ENCODE measurements at places on chromosomes 4 and X.

- H3K27me3 ChIP-seq: no peaks in the 10 kb centered on the region
- no peak overlapping the region for H3K4me3 ChIP-seq
- DNase-seq: no peak
- H3K36me3 ChIP-seq: no peaks in the 10 kb centered on the region
- H3K4me1 ChIP-seq: no peaks in the 10 kb centered on the region
Measured at GRCh38 chrX:151752847-151753246, 18.3 kb downstream of the CNGA2 start.

DNA sequence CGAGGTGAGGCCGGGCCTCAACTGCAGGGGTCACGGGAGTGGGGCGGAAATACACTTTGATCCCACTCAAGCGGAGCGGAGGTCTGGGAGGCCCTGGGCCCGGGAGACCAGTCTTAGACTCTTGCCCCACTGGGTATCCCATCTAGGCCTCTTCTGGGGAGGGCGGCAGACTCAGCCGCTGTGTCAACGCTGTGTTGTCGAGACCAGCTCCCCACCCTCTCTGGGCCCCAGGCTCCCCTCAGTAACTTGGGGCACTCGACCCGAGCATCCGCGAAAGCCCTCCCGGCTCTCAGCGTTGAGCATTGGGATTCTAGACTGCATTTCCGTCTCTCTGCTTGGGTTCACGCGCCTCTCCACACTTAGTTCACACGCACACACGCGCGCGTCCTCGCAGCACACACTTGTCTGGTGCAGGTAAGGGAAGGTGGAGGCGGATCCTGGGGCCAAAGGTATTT, 1.7 kb downstream of the NKX3-2 start:
- no peaks in the 10 kb centered on the region for H3K36me3 ChIP-seq
- H3K4me3 ChIP-seq: no peak overlapping the region
- no peak overlapping the region for H3K27ac ChIP-seq
- peaks cover 30% of the 10 kb centered on the region for H3K27me3 ChIP-seq
- DNase-seq: no peak

- no peaks in the 10 kb centered on the region for H3K27me3 ChIP-seq
- no peak overlapping the region for H3K4me3 ChIP-seq
- H3K27ac ChIP-seq: no peak overlapping the region
Measured at GRCh38 chrX:72208126-72208800, 26.7 kb downstream of the PIN4 start.

DNA sequence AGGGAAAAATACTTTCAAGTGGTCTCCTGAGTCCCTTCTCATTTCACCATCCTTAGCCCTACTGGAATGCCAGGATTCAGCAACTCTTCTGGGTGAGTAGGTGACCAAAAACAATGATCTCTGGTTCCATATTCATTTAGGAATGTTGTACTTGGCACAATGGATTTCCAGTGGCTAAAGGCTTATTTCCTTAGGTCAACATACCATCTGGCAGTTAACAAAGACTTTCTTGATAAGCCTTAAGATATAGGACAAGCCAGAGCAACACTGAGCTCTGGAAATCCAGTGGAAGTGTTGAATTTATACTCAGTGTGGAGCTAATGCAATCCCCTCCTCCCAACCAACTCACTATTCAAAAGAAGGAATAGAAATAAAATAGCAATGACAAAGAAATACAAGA, 139.4 kb upstream of the EMCN start:
- no peak for DNase-seq
- H3K4me1 ChIP-seq: no peaks in the 10 kb centered on the region
- H3K27me3 ChIP-seq: no peaks in the 10 kb centered on the region
- H3K4me3 ChIP-seq: no peak overlapping the region
- H3K36me3 ChIP-seq: no peaks in the 10 kb centered on the region
- H3K27ac ChIP-seq: no peak overlapping the region

DNA sequence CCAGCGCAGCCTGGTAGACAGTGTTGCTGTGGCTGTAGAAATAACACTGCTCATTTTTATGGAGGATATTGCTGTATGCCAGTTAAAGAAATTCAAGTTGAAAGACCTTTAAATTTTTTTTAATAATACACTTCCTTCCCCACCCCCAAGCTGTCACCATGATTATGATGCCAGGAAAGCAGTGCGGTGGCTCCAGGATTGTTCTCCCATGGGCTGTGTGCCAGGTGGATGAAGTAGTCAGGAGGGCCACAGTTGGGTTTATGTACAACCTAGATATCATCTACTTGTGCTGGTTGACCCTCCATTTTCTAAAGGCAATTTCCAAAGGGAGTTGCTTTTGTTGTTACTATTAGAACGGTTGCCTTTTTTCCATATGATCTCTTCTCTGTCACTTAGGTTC, 136.6 kb downstream of the AFF1 start:
- H3K36me3 ChIP-seq: no peaks in the 10 kb centered on the region
- DNase-seq: no peak
- peaks cover 18% of the 10 kb centered on the region for H3K4me1 ChIP-seq
- no peak overlapping the region for H3K27ac ChIP-seq
- no peak overlapping the region for H3K4me3 ChIP-seq
- no peaks in the 10 kb centered on the region for H3K27me3 ChIP-seq

DNA sequence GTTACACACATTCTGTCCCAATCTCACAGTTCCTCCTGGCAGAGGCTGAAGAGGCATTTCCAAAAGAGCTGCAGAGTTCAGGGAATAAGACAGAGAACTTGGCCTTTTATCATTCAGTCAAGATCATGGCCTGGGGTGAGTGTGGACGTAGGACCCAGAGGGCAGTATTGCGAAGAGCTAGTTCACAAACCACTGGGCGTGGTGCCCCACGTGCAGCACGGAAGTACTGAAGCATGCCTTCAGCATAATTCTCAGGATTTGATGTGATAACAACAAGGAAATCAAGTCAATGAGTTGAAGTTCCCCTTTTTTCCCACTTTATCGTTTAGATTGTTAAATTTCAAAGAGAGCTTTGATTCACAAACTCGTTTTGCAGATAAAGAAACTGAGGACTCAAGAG, 117.7 kb downstream of the RELL1 start:
- H3K4me1 ChIP-seq: no peaks in the 10 kb centered on the region
- no peak overlapping the region for H3K27ac ChIP-seq
- no peak for DNase-seq
- H3K36me3 ChIP-seq: no peaks in the 10 kb centered on the region
- no peaks in the 10 kb centered on the region for H3K27me3 ChIP-seq

DNA sequence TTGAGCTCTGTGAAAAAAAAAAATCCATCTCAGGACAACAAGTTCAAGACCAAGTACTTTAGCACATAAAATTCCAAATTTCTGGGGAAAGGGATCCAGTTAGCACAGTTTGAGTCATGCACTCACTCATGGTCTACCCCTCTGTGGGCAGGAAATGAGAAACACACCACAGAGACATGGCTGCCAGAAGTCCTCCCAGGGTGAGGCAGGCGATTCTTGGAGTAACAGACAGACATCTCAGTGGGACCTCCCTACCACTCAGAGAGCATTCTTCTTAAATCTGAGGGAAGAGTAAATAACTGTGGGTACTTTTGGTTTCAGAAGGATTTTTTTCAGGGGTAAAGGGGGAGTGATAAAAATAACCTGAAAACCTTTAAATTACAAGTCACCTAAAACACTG, 14.1 kb downstream of the CXCL1 start:
- H3K4me3 ChIP-seq: no peak overlapping the region
- H3K27me3 ChIP-seq: no peaks in the 10 kb centered on the region
- H3K4me1 ChIP-seq: no peaks in the 10 kb centered on the region

DNA sequence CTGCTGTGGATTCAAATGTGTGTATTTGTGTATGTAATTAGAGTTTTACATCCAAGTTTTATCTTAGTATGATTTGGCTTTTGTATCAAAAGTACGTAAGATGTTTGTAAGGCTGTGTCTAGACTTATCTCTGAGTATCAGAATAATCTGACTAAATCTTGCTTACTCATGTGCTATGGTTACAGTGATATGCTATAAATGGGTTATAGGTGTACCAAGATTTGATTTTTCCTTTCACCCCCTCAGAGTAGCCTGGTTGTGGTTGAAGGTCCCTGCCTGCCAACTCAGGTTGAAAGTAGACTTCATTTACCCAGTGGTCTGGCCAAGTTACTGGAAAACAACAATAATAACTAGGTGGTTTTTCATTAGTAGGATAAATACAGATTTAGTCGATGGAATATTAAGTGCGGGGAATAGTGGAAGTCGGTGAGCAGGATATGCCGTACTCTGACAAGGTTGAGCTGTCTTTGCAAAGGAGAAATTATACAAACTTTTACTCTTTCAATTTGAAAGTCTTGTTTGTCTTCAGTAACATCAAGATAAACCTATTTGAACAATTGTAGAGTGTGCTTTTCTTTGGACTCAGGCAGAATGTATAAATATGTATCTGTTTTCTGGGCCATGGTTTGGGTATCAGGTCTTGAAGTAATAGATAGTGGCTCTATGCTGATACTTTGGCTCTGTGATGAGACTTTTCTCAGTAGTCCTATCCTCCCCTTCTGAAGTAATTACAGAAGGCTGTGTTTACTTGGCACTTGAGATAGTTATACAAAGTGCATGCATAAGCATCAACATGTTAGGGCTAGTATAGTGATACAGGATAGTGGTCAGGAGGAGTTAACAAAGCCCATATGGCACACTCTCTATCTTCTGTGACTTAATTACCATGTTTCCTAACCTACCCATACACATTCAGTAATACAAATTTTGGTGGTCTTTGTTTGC, 23.7 kb downstream of the BMP2K start:
- H3K27ac ChIP-seq: no peak overlapping the region
- peaks cover 6% of the 10 kb centered on the region for H3K4me1 ChIP-seq
- no peak for DNase-seq
- H3K4me3 ChIP-seq: no peak overlapping the region

DNA sequence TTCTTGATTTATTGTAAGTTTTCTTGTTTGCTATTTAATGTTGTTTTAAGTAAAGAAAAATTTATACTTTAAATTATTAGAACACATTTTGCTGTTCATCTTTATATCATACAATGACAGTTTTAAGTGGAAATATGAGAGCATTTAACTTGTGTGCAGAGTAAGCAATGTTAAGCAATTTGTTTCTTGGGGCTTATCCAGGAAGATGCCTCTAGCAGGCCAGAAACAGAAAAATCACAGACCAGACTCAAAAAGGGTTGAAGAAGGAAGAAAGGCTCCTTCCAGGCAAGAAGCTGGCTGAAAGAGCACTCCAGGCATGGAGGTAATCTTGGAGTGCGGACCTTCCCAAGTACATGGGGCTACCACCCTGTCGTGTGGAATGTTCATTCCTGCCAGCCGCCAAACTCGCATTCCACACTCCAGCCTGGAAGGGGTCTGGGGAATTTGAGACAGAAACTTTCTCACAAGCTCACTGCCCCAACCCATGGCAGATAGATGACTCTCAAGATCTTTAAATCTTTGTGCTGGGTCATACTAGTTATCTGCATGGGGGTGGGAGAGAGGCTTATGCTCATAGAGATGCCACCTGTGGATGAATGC, 1521.3 kb upstream of the AGA start:
- no peak overlapping the region for H3K4me3 ChIP-seq
- DNase-seq: no peak
- H3K27ac ChIP-seq: no peak overlapping the region
- H3K27me3 ChIP-seq: no peaks in the 10 kb centered on the region
- no peaks in the 10 kb centered on the region for H3K4me1 ChIP-seq

- no peaks in the 10 kb centered on the region for H3K36me3 ChIP-seq
- H3K27me3 ChIP-seq: no peaks in the 10 kb centered on the region
- H3K4me3 ChIP-seq: no peak overlapping the region
- no peak for DNase-seq
- no peak overlapping the region for H3K27ac ChIP-seq
Measured at GRCh38 chrX:37967714-37968113, 38.6 kb upstream of the SYTL5 start.

DNA sequence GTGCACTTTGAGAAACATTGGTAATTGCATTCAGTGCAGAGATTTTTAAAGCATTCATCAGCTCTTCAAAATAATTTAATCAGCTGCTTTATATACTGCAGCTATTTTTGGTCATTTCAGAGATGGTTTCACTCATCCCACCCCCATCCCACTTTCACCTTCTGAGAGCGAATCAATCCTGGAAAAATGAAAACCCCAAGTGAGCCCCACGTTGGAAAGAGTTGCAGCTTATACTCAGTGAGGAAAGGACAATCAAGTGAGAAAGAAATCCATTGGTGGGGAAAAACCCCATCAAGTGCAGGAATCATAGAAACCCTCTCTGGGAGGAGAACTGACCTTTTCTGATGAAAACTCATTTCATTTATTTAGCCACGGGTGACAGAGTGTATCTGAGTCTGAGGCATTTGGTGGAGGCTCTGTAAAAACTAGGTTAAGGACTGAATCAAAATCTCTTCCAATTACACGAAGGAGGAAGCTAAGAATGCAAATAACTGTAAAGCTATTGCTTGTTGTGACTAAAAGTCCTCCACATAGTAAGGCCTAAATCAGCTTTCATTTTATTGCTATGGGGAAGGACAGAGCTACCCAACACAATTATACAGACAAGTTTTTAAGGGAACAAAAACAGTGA, 240.4 kb upstream of the PGRMC2 start:
- H3K27ac ChIP-seq: no peak overlapping the region
- H3K36me3 ChIP-seq: no peaks in the 10 kb centered on the region
- no peaks in the 10 kb centered on the region for H3K27me3 ChIP-seq
- no peaks in the 10 kb centered on the region for H3K4me1 ChIP-seq
- no peak for DNase-seq
- H3K4me3 ChIP-seq: no peak overlapping the region

- H3K4me3 ChIP-seq: no peak overlapping the region
- no peak overlapping the region for H3K27ac ChIP-seq
- no peaks in the 10 kb centered on the region for H3K27me3 ChIP-seq
- H3K36me3 ChIP-seq: no peaks in the 10 kb centered on the region
Measured at GRCh38 chr4:92970996-92971395, 667.2 kb downstream of the GRID2 start.

GRCh38 chr4:139525414-139525813, 30.6 kb downstream of the SETD7 start:
- no peaks in the 10 kb centered on the region for H3K36me3 ChIP-seq
- H3K27ac ChIP-seq: no peak overlapping the region
- peaks cover 48% of the 10 kb centered on the region for H3K4me1 ChIP-seq
- no peaks in the 10 kb centered on the region for H3K27me3 ChIP-seq

GRCh38 chrX:21738210-21738949, 19.5 kb downstream of the SMPX start:
- DNase-seq: no peak
- no peaks in the 10 kb centered on the region for H3K27me3 ChIP-seq
- H3K27ac ChIP-seq: no peak overlapping the region

DNA sequence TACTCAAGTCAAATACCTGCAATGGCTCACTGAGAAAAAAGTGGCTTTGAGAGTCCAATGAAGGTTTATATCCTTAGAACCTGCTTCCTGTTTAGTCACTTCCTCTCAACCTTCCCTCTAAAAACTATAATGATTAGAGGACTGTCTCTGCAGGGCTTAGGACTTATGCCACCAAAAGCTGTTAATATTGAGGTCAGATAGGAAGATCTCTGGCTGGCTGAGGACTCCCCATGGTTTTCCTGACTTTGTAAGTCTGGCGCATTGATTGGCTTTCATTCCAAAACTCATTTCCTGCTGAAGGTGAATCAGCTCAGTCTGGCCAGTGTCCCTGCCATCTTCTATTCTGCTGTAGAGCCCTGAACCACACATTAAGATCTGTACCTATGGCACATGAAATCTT, 140.9 kb upstream of the ANK2 start:
- no peak for DNase-seq
- H3K4me3 ChIP-seq: no peak overlapping the region
- no peaks in the 10 kb centered on the region for H3K4me1 ChIP-seq
- no peaks in the 10 kb centered on the region for H3K27me3 ChIP-seq
- no peak overlapping the region for H3K27ac ChIP-seq

GRCh38 chr4:111128327-111128726, 505.4 kb upstream of the PITX2 start:
- H3K4me3 ChIP-seq: no peak overlapping the region
- H3K27me3 ChIP-seq: no peaks in the 10 kb centered on the region
- H3K4me1 ChIP-seq: no peaks in the 10 kb centered on the region
- H3K36me3 ChIP-seq: no peaks in the 10 kb centered on the region
- H3K27ac ChIP-seq: no peak overlapping the region
- no peak for DNase-seq

GRCh38 chr4:80831383-80832361, 198.8 kb upstream of the BMP3 start:
- no peaks in the 10 kb centered on the region for H3K27me3 ChIP-seq
- no peak overlapping the region for H3K27ac ChIP-seq
